ENCODE measurements at places on chromosomes 3 and 15.

DNA sequence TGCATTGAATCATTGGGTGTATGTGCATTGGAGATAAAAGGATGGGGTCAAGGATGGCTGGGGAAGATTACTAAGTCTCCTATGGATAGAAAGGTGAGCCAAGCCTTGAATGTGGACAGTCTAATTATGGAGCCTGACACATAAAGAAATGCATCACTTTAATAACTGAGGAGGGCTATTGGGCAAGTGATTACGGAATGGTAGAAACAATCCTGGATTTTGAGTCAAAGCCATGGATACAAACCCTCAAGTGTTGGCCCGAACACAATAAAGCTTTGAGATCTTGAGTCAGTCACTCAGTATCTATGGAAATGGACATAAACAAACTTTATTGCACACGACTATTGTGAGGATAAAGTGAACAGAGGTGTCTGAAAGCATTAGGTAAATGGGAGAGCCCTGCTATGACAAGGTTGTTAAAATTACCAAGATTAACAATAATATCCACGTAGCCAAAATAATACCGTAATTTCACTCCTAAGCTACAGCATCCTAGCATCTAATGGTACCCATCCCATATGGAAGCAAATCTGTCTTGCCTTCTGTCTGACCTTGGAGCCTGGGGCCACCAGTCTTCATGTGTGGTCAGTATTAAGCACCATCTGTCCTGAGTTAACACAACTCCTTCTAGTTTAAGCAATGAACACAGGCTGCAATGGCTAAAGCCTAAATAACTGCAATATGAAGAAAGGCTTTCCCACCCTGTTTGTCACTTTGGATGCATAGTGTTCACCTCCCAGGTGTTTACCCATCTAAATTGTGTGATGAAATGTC, 136.9 kb upstream of the PRICKLE2 start:
- no peak for DNase-seq

- DNase-seq: peak; percentile 20
Measured at GRCh38 chr3:105458518-105459215, 92.0 kb downstream of the ALCAM start.

- DNase-seq: no peak
Measured at GRCh38 chr3:123605789-123606234, 21.0 kb upstream of the HACD2 start.

DNA sequence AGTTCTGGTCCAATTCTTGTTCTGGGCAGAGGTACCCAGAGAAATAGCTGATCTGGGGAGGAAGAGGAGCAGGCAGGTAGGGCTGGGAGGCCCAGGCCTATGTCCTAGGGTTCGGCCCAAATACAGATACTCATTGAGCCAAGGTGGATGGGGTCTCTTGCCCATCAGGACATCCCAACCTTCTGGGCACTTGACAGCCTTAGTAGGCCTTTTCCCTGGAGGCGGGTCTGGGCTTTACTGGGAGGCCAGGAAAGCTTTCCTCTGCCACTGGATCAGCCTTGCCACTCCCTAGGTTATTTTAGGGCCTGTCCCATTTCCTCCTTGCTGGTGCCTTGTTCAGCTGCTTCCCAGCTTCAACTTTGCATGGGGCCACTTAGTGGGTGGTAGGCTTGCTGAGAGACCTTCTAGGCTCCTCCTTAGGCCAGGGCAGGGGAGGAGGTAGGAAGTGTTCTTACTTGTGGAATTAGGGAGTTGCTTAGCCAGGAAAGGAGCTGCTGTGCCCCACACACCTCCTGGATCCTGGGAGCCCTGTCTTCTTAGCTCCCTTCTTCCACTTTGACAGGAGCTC, 9.7 kb downstream of the TEX264 start:
- no peak for DNase-seq

All from NCI-H1417 (cell line).